Spleen (tissue), 13 donors: ENCODE measurements at places on chromosomes 6 and 20. TPM values are rescaled to one million over a fixed set of nuclear protein-coding genes. Genes with fewer than 3 reads are reported as not detected.
A peak's percentile ranks its signal among the peaks of the same experiment; 100 is the strongest.

ELOVL2 gene
- not detected for total RNA-seq

DNA sequence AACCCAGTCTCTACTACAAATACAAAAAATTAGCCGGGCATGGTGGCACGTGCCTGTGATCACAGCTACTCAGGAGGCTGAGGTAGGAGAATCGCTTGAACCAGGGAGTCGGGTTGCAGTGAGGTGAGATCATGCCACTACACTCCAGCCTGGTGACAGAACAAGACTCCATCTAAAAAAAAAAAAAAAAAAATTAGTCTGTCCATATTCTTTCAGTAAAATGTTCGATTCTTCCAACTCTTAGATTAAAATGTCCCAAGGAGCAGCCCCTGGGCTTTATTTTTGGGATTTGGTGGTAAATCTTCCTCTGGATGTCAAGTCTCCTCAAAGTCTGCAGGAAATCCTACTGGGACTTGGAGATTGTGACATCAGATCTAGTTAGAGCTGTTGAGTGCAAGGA, 101.0 kb upstream of the EEF1E1 start:
- H3K27ac ChIP-seq: no peak overlapping the region
- H3K4me1 ChIP-seq: no peaks in the 10 kb centered on the region
- DNase-seq: no peak
- H3K27me3 ChIP-seq: no peaks in the 10 kb centered on the region
- H3K4me3 ChIP-seq: no peak overlapping the region
- H3K36me3 ChIP-seq: no peaks in the 10 kb centered on the region

BTNL2 gene
- not detected for total RNA-seq

GRCh38 chr20:609371-609964, 641 bp downstream of the TCF15 start:
- H3K27me3 ChIP-seq: peaks cover 51% of the 10 kb centered on the region
- peaks cover 23% of the 10 kb centered on the region for H3K4me1 ChIP-seq
- no peaks in the 10 kb centered on the region for H3K36me3 ChIP-seq
- no peak for DNase-seq
- no peak overlapping the region for H3K4me3 ChIP-seq

DNA sequence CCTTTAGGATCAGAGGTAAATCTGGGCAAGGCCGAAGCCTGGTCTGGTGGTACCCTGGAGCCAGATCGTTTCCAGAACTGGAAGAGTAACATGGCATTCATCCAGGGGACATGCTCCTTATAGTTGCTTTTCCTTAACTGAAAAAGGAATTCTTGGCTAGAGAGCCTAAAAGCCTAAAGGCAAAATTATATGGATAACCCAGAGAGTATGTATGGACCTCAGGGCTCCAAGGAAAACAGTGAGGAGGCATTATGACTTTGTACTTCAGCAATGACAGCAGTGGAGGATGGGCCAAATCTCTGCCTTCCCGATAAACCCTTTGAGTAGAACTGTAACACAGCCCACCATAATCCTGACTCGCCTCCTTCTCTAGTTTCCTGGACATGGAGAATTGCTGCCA, 29.3 kb downstream of the ARHGAP18 start:
- peaks cover 52% of the 10 kb centered on the region for H3K4me1 ChIP-seq
- H3K27ac ChIP-seq: no peak overlapping the region
- DNase-seq: no peak
- no peaks in the 10 kb centered on the region for H3K36me3 ChIP-seq

GRCh38 chr6:25954756-25955155, 7.8 kb upstream of the TRIM38 start:
- H3K4me1 ChIP-seq: peaks cover 13% of the 10 kb centered on the region
- no peak overlapping the region for H3K27ac ChIP-seq
- no peaks in the 10 kb centered on the region for H3K27me3 ChIP-seq
- no peak for DNase-seq
- no peaks in the 10 kb centered on the region for H3K36me3 ChIP-seq

DNA sequence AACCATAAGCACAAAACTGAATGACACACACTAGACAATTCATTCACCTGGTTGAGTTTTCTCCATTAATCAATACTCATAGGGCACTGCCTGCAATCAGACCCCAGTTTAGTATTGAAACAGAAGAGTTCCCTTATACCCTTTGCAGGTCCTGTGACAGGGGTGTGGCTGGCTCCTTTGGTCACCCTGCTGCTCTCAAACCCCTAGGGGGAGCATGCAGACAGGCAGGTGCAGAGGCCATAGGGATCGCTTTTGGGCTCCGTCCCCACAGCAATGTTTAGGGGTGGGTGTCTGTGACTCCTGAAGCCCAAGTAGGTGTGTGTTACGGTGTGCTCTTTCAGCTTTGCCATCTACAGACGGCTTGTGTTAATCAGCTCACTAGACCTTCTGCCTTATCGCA, 210.4 kb downstream of the CENPW start:
- H3K4me1 ChIP-seq: no peaks in the 10 kb centered on the region
- DNase-seq: no peak
- no peaks in the 10 kb centered on the region for H3K36me3 ChIP-seq

PLCB4 gene
- total RNA-seq: 1.5 TPM

SNAP25 gene
- not detected for total RNA-seq

- H3K36me3 ChIP-seq: no peaks in the 10 kb centered on the region
- no peaks in the 10 kb centered on the region for H3K4me1 ChIP-seq
- H3K27me3 ChIP-seq: no peaks in the 10 kb centered on the region
- DNase-seq: no peak
- H3K27ac ChIP-seq: no peak overlapping the region
Measured at GRCh38 chr6:106063448-106063850, 22.7 kb upstream of the PRDM1 start.

DNA sequence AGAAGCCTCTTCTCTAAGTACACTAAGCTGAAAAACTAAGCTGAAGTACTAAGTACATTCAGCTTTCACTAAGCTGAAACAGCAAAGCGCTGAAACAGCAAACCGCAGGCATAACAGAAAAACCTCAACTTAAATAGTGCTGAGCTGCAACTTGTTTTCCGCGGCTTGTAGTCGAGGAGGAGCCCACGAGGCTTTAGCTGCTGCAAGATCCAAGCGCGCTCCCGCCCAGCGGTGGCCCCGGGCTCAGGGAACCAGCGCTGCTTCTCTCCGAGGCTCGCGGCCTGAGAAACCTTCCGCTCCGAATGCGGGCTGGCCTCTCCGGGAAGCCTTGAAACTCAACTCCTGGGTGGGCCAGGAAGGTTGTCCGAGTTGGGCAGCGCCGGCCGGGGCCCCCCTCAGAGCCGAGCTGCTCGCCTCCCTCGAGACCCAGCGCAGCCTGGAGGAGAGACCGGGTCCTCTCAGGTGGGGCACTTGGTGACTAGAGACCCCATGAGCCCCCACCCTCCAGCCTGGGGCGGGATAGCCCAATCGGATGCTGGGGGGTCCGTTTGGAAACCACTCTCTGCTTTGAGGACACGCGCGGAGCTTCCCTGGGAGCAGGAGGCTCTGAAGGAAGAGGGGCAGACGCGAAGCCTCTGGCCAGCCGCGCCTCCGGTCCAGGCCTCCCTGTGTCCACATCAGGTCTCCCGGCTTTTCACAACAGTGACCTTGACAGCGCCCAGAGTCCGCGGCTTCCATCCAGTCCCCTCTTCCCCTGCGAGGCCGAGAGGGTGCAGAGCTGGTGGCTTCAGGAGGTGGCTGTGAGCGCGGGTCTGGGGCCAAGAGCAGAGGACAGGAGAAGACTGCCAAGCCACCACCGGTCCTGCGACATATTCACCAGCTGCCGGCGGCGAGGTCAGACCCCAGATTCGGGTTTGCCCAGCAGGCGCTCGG, 38.1 kb upstream of the HLA-E start:
- DNase-seq: peak; percentile 85
- peaks cover 97% of the 10 kb centered on the region for H3K27me3 ChIP-seq
- H3K27ac ChIP-seq: no peak overlapping the region
- H3K36me3 ChIP-seq: no peaks in the 10 kb centered on the region

GRCh38 chr6:100948381-100949133, 67.4 kb upstream of the ASCC3 start:
- no peaks in the 10 kb centered on the region for H3K36me3 ChIP-seq
- H3K4me1 ChIP-seq: no peaks in the 10 kb centered on the region
- no peak for DNase-seq
- no peak overlapping the region for H3K27ac ChIP-seq

DNA sequence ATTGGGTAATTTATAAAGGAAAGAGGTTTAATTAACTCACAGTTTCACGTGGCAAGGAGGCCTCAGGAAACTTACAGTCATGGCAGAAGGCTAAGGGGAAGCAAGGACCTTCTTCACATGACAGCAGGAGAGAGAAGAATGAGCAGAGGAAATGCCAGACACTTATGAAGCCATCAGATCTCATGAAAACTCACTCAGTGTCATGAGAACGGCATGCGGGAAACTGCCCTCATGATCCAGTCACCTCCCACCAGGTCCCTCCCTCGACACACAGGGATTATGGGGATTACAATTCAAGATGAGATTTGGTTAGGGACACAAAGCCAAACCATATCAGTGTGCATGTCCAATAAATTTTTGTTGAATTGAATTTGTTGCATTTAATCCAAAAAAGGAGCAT, 52.0 kb downstream of the ECT2L start:
- H3K27me3 ChIP-seq: no peaks in the 10 kb centered on the region
- H3K27ac ChIP-seq: no peak overlapping the region
- H3K4me1 ChIP-seq: no peaks in the 10 kb centered on the region

- DNase-seq: no peak
- H3K4me1 ChIP-seq: peaks cover 27% of the 10 kb centered on the region
- no peaks in the 10 kb centered on the region for H3K27me3 ChIP-seq
- H3K36me3 ChIP-seq: no peaks in the 10 kb centered on the region
- peak overlapping the region; percentile 61 for H3K27ac ChIP-seq
- no peak overlapping the region for H3K4me3 ChIP-seq
Measured at GRCh38 chr20:56422824-56423189, 10.7 kb downstream of the CASS4 start.

DNA sequence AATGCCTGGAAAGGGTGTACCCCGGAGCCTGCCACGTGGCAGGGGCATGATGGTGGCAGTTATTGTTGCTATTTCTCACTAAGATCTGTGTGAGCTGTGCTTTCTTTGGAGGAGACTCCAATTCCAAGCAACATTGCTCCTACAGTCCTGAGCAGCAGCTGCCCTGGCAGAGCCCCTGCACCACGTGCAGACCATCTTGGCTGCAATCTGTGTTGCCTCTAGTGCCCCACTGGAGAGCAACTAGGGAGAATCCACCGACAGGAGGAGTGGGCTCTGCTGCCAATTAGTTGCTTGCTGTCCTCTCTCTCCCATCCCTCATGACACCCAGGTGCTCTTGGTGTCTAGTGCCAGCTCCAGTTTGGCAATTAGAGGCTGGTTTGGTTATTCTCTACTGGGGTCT, 116.0 kb downstream of the PXDC1 start:
- no peak overlapping the region for H3K4me3 ChIP-seq
- no peaks in the 10 kb centered on the region for H3K4me1 ChIP-seq
- no peaks in the 10 kb centered on the region for H3K27me3 ChIP-seq
- no peaks in the 10 kb centered on the region for H3K36me3 ChIP-seq
- DNase-seq: no peak

SAMD5 gene
- total RNA-seq: 1.1 TPM

TFAP2A gene
- total RNA-seq: not detected

APOM gene
- 3.0 TPM for total RNA-seq

- peaks cover 8% of the 10 kb centered on the region for H3K27me3 ChIP-seq
- no peak overlapping the region for H3K4me3 ChIP-seq
- no peaks in the 10 kb centered on the region for H3K4me1 ChIP-seq
- DNase-seq: no peak
- H3K27ac ChIP-seq: no peak overlapping the region
Measured at GRCh38 chr6:40611434-40611833, 24.3 kb upstream of the LRFN2 start.

HRH3 gene
- not detected for total RNA-seq

LCA5 gene
- 2.1 TPM for total RNA-seq

MAP7 gene
- 3.0 TPM for total RNA-seq

DNA sequence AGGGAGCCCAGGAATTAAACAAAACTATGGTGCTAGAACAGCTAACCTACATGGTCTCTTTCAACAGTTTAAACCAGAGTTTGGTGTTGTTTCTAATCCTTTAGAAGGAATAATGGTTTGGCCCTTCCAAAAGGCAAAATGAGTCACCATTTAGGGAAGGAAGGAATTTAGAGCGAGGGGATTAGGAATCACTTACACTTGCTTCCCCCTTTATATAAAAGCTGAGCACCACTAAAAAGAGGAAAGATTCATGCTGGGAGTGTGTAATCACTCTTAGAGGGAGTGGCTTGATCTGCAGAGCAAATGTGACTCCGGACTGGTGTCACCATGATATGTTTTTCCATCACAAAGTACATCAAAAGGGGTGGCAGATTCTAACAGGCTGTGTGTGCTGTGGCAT, 63.6 kb downstream of the F13A1 start:
- no peaks in the 10 kb centered on the region for H3K4me1 ChIP-seq
- DNase-seq: no peak
- no peak overlapping the region for H3K27ac ChIP-seq
- no peak overlapping the region for H3K4me3 ChIP-seq

EEF1A2 gene
- total RNA-seq: 1.4 TPM

DNA sequence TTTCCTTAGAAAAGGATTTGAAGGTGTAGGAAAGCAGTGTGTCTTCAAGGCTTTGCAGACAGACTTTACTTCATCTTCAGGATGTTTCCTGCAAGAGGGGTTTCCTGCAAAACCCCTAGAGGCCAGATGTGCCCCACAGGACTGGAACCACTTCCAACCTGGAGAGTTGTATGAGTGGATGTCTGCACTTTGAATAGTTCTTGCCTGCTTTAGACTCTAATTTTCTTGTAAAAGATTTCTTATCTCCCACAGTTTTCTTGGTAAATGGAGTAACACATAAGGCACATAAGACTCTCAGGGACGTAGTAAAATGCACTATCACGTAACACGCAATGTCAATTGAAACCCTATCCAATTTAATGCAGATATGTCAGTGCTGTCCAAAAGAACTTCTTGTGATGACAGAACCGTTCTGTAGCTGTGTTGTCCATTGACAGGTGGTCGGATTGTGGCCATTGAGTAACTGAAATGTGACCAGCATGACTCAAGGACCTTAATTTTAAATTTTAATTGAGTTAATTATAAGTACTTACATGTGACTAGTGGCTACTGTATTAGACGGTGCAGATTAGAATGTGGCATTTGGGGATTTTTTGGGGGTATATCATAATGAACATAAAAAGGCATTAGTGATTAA, 118.7 kb downstream of the JARID2 start:
- H3K27me3 ChIP-seq: no peaks in the 10 kb centered on the region
- H3K36me3 ChIP-seq: no peaks in the 10 kb centered on the region
- peaks cover 84% of the 10 kb centered on the region for H3K4me1 ChIP-seq
- H3K4me3 ChIP-seq: no peak overlapping the region

DNA sequence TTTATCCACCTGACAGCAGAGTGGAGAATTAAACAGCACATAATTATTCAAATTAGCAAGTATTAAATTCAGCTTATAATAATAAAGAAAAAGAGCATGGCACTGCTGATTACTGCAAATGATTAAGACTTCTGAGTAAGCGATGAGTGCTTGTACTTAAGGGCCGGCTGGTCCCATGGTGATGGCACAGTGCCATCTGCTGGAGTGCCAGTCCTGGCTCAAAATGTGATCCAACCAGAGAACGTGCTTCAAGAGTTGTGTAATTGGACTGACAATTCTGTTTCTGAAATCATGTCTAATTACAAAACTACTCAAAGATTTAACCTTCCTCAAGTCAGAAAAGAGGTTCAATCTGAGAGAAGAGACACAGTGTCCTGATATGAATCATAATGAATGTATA, 181.6 kb upstream of the RGS17 start:
- H3K4me1 ChIP-seq: no peaks in the 10 kb centered on the region
- H3K4me3 ChIP-seq: no peak overlapping the region
- H3K36me3 ChIP-seq: no peaks in the 10 kb centered on the region
- DNase-seq: no peak
